ENCODE measurements at places on chromosomes 13 and 19.

- no peak for DNase-seq
Observed at GRCh38 chr13:46748300-46748699, 48.7 kb downstream of the ESD start.

DNA sequence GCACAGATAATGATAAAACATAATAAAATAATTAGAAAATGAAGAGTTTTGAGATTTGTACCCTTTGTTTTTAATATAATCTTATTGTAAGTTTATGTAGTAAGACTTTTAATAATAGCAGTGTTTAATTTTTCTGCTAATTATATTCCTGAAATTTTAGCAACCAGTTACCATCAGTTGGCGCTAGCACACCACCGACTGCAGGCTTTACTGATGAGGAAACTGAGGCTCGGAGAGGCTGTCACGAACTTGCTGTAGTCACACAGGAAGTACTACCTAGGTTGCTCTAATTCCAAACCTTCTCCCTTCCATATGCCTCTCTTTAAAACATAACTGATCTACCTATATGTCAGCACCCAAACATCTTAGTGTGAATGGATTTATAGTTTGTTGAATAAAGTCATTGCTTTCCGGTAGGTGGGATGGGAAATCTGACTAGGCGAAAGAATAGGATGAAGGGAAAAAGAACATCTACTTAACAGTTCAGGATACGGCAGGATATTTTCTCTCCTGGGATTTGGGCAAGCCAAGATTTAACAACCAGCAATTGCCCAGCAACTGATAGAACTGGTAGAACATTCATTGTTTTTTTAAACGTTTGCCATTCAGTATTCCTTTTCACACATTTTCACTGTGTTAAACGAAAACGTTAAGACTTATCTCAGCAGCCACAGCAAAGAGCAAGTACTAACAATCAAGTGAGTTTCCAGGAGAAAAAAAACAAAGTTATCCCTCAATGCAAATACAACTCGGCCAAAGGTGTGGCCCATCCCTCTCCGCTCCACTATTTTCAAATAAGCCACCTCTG, 822 bp upstream of the RFXAP start:
- DNase-seq, result no peak

- no peak for DNase-seq
Observed at GRCh38 chr19:7013678-7014077, 7.6 kb downstream of the MBD3L2B start.

DNA sequence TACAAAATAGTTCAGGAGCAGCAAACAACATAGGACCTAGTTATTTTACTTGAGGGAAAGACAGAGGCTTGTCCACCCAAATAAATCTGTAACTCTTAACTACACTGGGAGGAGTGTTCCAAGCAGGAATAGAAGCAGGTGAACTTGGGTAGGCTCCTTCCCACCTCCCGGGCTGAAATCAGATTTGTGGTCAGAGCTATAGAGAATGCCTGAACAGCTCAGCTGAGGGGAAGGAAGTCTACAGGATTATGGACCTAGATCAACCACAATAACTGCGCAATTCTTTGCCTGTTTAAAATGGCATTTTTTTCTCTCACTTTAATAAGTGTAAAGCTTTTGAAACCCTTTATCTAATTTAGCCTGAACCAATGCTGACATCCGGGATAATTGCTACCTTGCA, 73.5 kb upstream of the IRS2 start:
- no peak for DNase-seq

DNA sequence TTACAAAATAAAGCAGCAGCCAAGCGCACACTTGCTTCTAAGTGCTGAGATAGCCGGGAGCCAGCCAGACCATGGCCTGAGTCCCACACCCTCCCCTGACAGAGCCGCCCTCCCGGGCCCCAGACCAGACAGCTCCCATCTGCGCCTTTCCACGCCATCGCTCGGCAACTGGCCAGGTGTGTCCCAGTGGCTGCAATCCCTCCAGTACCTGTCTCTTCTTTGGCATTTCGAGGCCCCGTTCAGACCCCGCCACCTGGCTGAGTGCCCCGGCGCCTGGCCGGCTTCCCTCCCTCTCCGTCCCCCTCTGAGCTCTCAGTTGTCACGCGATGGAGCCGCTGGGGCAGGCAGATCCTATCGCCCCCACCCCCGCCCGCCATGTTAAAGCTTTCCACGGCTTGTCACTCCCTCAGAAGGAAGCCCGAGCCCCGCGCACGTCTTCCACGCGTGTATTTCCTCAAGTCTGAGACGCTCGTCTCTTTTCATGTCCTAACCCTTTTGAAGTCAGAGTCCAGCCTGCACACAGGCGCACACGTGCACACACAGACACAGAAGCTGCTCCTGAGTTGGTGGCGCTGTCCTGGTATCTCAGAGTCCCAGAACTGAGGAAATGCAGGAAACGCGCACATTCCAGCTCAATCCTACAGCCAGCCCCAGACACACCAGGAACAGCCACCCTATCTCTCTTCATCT, 7.9 kb downstream of the MLLT1 start:
- DNase-seq, result no peak

GRCh38 chr19:46815833-46816627, 27.6 kb upstream of the SLC1A5 start:
- no peak for DNase-seq

- no peak for DNase-seq
Observed at GRCh38 chr13:80469105-80469852, 128.4 kb upstream of the SPRY2 start.

DNA sequence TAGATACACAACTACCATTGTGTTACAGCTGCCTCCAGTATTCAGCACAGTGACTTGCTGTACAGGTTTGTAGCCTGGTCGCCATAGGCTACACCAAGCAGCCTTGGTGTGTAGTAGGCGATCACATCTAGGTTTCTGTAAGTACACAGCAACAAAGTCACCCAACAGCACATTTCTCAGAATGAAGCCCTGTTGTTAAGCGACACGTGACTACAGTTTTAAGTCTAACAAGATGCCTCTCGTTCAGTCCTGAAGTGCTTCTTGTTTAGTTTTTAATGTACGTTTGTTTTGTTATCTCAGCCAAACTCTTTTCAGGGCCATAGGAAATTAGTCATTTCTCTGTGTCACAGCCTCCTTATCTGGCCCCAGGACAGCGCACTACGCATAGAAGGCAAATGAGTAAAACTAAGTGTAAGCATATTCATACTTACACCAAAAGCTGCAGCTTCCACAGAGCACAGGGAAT, 50.0 kb upstream of the GPR183 start:
- DNase-seq, result peak; percentile 70

GRCh38 chr13:30340331-30341250, 33.2 kb upstream of the KATNAL1 start:
- DNase-seq, result no peak

DNA sequence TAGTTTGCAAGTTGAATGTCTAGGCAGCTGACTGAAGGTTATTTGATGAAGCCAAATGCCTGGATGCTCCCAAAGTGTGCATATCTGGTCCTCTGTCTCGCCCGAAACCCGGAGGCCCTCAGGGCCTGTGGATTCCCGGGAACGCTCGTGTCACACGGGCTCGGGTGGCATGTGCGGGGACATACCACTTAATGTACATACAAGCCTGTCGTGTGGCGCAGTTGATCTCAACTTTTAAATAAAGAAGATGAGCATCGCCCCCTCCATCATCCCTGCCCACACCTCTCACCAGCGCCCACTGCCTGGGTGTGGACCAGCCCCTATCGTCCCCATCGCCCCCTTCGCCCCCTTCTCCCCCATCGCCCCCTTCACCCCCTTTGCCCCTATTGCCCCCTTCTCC, 33.9 kb downstream of the ATP11A start:
- DNase-seq, result no peak

DNA sequence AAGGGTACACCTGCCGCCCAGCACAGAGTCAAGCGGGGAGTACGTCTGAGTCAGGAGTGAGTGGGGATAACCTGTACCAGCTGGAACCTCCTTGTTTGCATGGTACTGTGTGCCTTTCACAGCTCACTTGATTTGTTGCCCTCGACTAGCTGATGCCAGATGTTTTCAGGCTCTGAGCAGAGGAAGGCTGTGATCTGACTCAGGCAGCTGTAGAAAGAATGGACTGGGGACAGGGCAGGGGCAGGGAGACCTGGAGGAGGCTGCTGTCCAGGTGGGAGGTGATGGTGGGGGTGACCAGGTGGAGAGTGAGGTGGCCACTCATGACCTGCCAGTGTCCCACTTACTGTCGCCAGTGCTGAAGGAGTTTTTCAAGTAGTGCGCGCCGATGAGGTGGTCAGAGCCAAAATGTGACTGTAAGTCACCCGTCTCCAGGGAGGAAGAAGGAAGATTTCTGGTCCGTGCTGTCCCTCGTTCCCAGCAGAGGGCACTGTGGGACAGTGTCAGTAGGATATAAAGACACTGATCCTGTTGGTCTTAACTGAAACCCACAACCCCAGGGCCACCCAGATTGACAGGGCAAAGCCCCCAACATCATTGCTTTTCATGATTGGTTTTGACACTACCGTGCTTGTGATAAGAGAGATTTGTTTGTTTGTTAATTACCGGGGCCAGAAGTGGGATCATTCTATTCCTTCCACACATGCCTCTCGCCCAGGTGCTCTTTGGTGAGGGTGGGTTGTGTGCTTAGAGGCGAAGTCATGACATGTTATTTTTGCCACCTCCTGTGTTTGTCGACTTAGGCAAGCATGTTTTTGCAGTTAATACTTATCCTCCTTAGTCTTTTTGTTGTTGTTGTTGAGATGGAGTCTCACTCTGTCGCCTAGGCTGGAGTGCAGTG, 128.4 kb downstream of the DPF1 start:
- peak; percentile 59 for DNase-seq

GRCh38 chr19:49441960-49442350, 628 bp upstream of the SLC17A7 start:
- DNase-seq, result no peak

DNA sequence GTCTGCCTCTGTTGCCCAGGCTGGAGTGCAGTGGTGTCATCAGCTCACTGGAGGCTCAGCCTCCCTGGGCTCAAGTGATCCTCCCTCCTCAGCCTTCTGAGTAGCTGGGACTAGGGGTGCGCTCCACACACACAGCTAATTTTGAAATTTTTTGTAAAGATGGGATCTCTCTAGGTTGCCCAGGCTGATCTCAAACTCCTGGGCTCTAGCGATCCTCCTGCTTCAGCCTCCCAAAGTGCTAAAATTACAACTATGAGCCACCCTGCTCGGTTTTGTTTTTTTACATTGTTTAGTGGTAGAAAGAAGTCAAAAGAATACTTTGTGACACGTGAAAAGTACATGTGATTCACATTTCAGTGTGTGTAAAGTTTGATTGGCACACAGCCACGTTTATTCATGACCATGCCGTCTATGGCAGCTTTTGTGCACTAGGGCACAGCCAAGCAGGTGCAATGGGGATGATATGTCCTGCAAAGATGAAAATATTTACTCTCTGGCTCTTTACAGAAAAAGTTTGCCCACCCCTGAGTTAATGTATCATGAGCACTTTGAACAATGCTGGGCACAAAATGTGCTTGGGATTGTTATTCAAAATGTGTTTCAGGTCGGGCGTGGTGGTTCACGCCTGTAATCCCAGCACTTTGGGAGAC, 16.2 kb upstream of the NFIC start:
- no peak for DNase-seq

DNA sequence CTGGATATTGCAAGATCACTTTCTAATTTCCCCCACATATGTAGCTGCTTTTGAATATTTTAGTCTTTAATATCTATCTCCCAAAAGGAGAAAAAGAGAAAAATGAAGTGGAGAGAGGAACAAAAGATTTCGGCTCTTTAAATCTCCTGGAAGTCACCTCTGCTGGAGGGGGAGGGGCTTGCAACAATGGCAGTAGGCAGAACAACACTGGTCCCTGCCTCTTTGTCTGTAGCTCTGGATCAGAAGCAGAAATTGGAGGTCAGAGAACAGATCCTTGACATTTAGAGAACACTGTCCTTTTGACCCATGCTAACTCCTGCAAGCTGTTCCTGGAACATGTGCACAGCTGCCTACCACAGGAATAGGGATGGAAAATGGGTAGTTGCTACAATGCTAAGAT, 86.7 kb upstream of the GPR12 start:
- DNase-seq, result no peak

DNA sequence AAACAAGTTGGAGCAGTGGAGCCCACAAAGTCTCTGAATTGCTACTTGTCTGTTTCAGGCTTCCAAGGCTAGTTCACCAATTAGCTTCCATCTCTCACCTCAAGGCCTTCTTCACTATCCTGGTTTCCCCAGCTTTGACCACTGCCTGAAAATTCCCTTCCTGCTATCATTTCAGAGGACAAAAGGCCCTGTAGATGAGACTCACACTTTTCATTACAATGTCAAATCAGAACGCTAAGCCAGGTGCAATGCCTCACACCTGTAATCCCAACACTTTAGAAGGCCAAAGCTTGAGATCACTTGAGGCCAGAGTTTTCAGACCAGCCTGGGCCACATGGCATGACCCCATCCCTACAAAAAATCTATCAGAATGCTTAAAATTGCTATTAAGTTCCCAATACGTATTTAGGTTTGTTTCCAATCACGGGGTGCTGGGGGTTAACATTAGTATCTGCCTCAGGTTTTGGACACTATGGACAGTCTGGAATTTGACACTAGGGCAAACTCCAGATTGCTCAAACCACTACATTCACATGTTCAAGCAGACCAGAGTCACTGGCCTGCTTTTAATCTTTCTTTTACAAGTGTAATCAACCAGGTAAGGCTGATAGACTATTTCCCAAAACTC, 5.5 kb downstream of the TPT1 start:
- DNase-seq, result no peak

DNA sequence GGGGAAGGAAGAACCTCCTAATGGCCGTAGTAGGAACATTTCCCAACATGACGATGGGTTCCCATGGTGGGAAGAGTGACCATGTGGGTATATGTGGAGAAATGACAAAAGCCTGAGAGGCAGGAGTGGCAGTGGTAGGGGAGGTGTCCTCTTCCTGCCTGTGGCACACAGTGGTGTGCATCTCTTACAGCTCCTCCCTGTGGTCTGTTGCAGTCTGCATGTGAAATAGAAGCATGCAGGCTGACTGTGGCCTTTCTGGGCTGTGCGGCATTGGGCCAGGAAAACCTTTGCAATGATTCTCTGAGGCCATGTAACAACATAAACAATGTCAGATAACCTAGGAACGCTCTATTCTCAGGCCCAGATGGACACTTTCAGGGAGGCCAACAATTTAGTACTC, 84.0 kb downstream of the LACC1 start:
- no peak for DNase-seq

DNA sequence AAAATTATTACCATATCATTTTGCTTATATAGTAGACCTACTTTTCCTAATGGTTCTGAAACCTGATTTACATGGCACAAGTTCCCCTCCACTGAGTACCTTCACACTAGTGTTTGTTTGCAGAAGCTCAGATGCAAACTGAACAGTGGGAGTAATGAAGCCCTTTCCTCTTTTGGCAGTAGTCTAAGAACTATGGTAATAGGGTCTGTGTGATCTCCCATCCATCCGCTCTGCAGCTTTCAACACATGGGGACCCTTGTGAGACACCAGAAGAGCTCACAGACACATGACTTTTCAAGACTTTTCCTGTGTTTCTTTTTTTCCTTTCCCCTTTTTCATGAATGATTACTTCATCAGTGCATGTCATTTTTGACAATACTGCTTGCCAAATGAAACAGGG, 336.0 kb downstream of the ATP8A2 start:
- no peak for DNase-seq

- no peak for DNase-seq
Observed at GRCh38 chr19:14525729-14526128, 3.7 kb upstream of the TECR start.

- DNase-seq, result no peak
Observed at GRCh38 chr19:3792114-3792513, 5.9 kb upstream of the MATK start.

- DNase-seq, result no peak
Observed at GRCh38 chr19:51226067-51226466, 1.2 kb downstream of the CD33 start.

All from activated CD4-positive, alpha-beta memory T cell treated with anti-CD3 and anti-CD28 coated beads, Interleukin-2, amount 10 ng/mL, durations not matched to agents 7 days and 5 days (primary cell).